ENCODE measurements at places on chromosomes 6 and 20.

GRCh38 chr6:6688283-6688682 lies 99.8 kb downstream of the LY86 start:
- no peak for DNase-seq

GRCh38 chr6:64717281-64717680 lies 989.7 kb downstream of the EYS start:
- DNase-seq = no peak

DNA sequence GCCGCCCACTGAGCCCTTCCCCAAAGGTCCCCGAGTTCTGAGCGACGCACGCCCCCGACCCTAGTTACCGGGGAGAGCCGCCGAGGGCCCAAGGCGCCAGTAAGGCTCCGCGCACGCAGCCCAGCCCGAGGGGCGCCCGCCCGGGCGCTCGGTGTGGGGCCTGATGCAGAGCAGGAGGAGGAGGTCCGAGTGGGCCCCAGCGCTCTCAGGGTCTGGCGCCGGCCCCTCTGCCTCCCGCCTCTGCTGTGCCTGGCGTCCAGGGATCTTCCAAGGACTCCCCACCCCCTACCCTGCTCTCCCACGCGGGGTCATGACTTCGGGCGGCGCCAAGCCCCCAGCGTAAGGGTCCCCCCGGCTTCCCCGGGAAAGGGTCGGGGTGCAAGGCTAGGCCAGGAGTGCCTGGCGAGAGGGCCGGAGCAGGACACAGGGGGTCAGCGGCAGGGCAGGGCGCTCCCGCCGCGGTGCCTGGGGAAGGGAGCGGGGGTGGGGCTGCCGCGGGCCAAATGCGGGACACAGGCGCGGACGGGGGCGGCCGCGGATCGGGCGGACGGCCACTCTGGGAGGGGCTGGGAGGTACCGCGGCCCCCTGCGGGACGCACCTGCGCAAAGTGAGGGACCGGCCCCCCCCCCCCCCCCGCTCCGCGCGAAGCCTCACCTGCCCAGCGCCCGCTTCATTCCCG lies 637 bp downstream of the ABHD12 start:
- DNase-seq = no peak

GRCh38 chr6:128421788-128422187 lies 98.6 kb downstream of the PTPRK start:
- no peak for DNase-seq

GRCh38 chr6:105902401-105903031 lies 183.6 kb upstream of the PRDM1 start:
- DNase-seq = no peak

- no peak for DNase-seq
These were observed 493.5 kb downstream of the TFAP2A start for GRCh38 chr6:9921366-9921765.

Measured in HS-27A (cell line).